ENCODE measurements at places on chromosomes 3 and 15.

- no peak for DNase-seq
Observed at GRCh38 chr3:141328286-141329166, 39.8 kb upstream of the ZBTB38 start.

DNA sequence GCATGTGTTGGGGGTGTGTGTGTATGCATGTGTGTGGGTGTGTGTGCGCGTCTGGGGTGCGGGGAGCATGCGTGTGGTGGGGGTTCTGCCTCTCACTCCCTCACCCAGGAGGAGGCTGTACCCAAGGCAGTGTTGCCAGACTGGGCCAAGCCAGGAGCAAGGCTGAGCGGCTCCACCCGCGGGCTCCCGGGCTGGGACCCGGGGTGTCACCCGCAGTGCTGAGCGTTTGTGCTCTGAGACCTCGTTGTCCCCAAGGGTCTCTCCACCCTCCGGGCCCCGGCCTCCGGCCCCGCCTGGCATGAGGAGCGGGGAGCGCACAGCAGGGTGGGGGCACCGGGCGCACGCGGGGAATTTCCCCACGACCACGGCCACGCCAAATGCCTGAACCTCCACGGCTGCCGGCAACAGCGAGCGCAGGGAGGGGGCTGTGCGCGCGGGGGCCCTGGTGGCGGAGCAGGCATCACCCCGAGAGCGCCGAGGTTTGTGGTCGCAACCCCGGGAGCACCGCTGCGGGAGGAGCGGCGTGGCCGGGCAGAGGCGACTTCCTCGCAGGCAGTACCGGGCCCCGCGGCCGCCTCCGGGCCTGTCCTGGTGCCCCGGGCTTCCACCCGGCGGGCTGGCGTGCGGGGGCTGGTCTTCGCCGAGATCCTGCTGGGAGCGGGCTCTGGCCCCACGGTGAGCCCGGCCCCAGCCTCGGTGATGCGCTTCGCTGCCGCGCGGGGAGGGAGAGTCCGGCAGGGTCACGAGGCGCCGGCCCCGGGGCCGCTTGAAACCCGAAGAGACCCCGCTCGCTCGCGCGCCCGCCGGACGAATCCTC is 7.4 kb upstream of the OCA2 start:
- no peak for DNase-seq

GRCh38 chr15:88897456-88898194 is 2.3 kb upstream of the HAPLN3 start:
- peak; percentile 78 for DNase-seq

DNA sequence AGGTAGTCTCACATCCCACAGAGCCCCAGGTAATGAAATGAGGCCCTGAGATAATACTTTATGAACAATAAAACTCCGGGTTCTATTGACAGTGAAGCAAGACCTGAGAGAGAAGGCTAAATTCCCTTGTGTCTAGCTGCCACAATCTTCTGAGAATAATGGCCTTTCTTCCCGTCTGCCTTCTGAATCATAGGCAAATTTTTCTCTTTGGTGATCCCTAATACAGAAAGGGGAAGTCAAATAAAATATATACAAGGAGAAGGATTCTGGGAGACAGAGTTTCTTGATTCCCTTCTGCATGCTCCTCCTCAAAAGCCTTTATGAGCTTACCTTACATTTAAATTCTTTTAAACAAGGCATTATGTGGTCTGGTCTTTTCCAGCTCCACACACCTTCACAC is 29.9 kb upstream of the CCR2 start:
- DNase-seq: no peak

All from stimulated activated CD4-positive, alpha-beta T cell treated with anti-CD3 and anti-CD28 coated beads, Interleukin-4, amount 100 ng/mL, for 48 hours (primary cell).